ENCODE measurements at places on chromosomes 12 and 14.

DNA sequence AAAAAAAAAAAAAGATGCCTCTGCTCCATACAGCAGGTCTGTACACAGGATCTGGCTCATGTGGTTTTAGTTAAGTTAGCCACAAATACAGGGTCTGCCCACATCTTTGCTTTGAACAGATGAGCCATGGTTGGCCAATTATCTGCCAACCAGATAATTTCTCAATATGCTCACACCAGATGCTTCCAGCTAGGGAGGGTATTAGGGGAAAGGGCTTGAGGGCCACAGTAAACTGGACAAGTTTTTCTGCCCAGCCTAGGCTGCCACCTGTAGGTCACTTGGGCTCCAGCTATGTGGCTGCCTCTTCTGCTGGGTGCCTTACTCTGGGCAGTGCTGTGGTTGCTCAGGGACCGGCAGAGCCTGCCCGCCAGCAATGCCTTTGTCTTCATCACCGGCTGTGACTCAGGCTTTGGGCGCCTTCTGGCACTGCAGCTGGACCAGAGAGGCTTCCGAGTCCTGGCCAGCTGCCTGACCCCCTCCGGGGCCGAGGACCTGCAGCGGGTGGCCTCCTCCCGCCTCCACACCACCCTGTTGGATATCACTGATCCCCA lies 776 bp downstream of the RDH5 start:
- DNase-seq, result peak; percentile 55

DNA sequence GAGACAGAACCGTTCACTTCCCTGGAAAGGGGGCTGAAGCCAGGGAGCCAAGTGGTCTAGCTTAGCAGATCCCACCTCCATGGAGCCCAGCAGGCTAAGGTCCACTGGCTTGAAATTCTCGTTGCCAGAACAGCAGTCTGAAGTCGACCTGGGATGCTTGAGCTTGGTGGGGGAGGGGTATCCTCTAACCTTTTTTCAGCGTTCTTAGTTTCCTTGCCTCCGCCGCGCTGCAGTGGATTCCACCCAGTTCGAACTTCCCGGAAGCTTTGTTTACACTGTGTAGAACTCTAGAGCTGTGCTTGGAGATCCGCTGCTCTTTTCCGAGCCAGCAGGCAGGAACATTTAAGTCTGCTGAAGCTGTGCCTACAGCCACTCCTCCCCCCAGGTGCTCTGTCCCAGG lies 45.2 kb upstream of the FKBP4 start:
- DNase-seq, result no peak

DNA sequence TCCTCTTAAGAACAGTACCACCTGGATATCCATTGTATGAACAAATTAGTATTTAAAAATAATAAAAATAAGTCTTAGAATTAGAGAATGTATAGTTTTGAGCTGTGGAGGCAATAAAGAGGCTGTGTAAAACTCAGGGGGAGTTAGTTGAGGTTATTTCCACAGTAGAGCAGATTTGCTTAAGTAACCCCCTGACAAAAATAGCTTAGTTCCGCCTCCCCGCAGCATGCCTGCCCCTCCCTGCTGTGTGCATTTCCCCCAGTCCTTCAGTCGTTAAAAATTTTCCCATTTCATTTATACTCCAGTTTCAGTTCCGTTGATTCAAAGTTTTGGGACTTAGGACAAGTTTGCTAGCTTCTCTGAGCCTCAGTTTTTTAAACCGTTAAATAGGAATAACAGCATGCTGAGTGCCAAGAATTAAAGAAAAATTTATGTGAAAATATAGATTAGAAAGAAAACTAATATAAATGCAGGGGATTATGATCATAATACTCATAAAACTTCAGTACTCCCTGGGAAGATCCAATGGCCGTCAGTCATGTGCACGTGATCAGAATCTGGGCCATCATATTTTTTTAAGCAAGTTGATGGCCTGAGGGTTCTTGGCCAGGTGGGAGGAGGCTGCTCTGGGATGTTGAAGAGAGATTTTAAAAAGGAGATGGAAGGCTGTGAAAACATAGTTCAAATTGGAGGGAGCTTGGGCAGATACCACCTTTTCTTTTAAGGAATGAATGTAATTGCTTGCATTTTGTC lies 14.5 kb upstream of the SLC38A2 start:
- peak; percentile 30 for DNase-seq

- no peak for DNase-seq
These were observed 156.1 kb downstream of the DIO2 start for GRCh38 chr14:80055226-80055625.

DNA sequence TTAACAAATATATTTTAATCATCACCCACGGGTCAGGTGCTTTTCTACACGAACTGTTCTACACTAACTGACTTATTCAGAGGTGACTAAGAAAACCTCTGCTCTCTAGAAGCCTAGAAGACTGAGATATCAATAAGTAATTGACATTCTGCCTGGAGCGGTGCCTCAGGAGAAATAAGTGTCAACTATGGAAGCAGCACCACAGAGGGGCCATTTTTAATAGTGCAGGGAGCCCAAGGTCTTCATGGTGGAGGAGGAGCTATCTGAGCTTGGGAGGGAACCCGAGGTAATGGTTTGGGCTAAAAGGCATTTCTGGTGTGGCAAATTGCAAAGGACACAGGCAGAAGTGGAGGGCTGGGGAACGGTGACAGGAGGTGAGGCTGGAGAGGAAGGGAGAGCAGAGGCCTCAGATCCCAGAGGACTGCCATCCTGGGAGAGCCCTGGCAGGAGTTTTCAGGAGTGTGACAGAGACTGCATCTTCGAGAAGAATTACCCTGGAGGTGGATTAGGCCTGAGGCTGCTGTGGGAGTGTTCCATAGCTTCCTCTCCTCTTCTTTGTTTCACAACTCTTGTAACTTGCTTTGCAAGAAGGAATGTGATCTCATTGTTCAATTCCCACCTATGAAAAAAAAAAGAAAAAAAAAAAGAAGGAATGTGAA lies 123.1 kb downstream of the NPAS3 start:
- DNase-seq, result no peak

DNA sequence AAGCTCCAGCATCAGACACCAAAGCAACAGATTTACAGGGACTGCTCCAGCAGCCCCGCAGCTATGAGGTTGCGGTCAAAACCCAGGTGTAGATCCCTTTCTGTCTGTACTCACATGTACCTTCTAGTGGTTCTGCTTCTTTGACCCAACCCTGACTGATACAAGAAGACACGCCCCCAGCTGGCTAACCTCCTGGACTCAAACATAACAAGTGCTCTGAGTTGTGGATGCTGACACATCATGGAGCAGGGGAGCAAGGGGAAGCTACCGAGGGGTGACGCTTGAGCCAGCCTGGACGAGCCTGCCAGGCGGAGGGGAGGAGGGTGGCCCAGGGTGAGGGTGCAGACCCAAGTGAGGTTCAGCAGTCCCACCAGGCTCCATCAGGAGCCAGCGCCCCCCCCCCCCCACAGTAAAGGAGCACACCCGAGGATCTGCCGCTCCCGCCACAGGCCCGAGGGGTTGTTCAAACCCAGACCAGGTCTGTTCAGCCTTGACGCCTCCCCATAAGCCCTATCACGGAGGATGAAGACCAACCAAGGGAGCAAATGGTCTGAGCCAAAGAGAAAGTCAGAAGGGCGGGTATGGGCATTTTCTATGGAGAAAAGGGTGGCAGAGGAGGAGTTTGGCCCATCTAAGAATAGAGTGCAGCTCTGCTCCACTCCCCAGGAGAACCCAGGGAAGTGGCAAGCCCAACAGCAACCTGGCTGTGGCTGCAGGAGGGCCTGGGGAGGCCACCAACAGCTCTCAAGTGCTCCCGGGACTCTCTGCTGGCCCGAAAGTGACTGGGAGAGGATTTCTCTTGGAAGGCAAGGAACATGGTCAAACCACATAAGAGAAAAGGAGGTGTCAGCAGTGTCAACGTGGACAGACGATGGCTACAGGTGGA lies 229.4 kb downstream of the BCL11B start:
- no peak for DNase-seq

DNA sequence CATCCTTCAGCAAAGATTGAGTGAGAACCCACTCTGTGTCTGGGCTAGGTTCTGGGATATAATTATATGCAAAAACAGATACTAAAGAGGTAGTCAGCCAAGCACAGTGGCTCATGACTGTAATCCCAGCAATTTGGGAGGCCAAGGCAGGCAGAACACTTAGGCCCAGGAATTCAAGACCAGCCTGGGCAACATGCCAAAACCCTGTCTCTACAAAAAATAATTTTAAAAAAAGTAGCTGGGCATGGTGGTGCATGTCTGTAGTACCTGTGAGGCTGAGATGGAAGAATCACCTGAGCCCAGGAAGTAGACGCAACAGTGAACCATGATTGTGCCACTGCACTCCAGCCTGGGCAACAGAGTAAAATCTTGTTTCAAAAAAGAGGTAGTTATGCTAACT lies 237.5 kb upstream of the HMGA2 start:
- DNase-seq, result no peak

DNA sequence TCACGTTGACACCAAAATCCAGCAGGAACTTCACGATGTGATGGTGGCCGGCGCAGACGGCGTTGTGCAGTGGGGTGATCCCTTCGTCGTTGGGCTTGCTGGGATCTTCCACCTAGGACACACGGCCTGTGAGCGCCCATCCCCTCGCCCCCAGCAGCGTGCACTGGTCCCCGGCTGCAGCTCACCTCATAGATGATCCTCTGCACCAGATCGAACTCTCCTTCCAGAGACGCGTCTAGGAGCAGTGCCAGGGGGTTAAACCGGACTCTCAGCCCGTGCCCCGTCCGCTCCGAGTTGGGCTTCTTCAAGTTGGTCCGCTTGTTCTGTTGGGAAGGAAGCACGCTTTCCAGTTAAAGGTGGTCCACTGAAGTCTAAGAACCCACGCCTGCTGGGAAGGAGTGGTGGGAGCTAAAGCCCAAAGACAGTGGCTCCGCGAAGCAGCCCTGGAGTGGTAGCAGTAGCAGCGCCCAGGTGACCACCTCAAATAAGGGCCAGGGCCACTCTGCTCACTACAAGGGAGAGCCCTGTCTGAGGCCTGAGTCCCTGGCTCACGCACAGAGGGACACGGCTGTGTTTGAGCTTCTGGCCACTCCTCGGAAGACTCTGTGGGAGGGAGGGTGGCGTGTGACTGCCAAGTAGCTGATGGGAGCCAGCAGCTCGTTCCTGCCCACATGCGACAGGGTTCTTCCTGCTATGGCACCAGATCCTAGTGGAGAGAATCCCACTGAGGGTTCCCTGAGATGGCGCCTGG lies 23.3 kb downstream of the ZFYVE21 start:
- DNase-seq, result no peak

DNA sequence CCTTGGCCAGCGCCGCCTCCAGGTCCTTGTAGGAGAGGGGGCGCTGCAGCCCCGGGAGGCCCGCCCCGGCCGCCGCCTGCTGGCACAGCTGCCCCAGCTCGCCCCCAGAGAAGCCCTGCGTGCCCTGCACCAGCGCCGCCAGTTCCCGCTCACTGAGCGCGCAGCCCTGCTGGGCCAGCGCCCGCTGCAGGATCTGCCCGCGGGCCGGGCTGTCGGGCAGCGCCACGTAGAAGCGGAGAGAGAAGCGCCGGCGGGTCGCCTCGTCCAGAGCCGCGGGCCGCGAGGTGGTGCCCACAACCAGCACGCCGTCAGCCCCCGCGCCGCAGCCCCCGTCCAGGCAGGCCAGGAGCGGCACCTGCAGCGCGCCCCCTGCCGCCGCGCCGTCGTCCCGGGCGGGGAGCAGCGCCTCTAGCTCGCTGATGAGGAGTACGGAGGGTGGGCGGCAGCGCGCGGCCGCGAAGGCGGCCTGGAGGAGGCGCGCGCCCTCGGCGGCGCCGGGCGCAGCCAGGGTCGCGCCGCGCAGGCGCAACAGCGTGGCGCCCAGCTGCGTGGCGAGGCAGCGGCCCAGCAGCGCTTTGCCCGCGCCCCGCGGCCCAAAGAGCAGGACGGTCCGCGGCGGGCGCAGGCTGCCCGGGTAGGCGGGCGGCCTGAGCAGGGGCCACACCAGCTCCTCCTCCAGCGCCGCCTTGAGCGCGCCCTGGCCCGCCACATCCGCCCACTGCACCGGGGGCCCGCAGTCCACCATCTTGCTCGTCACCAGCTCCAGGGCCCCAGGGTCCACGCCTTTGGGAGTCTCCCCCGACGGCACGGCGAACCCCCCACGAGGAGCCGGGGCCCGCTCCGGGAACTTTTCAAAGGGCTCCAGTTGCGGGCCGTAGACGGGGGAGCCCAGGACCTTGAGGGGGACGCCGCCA lies 27.7 kb downstream of the FIGNL2 start:
- peak; percentile 39 for DNase-seq

DNA sequence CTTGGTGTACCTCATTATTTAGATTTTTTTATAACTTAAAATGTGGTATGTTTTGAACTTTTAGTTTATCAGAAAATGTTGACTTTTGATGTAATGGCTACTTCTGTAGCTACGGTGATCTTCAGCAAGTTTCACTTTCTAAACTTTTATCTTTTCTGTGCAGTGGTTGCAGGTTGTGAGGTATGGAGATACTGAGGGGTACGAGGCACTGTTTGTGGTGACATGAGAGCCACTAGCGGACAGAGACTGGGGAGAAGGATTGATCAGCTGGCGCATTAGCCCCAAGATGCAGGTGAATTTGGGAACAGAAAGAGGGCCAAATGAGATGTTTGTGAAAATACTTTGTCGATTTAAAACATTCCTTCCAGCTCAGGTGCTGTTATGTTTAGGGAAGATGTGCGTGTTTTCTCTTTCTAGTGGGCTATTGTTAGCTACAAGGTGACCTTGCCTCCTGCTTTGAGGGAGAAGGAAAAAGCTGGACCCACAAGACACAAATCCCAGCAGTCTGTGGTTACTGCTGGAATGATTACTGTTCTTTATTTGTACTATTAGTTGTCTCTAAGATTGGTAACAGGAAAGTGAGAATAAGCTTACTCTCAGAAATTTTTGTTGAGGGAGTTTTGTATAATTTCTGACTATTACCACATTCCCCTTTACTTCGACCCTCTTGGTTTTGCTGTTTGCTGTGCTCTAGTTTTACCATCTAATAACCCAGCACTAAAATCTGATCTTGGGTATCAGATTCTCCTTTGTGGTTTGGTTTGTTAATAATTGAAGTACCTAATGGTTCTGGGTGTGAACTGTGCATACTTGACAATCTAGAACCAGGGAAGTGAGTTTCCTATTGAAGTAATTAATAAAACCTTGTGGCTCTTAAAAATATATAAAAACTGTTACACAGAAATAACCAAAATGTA lies 61.7 kb downstream of the FBXO34 start:
- peak; percentile 81 for DNase-seq

DNA sequence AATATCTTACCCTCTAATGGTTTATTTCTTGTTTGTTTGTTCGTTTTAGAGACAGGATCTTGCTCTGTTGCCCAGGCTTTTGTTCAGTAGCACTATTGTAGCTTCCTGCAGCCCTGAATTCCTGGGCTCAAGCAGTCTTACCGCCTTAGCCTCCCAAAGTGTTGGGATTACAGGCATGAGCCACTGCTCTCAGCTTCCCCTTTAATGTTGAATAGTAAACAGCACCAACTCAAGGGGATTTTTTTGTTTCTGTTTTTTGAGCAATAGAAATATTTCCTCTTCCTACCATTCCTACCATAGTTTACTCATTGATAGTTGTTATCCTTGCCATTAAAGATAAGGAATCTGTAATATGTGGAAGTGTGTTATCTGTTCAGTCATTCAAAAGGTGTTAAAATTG lies 10.7 kb downstream of the ARID4A start:
- DNase-seq, result no peak
